ENCODE measurements at places on chromosomes 6 and 20. TPM values are rescaled to one million over a fixed set of nuclear protein-coding genes. Genes with fewer than 3 reads are reported as not detected.

Gene UST
- 5.0 TPM for total RNA-seq

Gene ABCC10
- 10.7 TPM for total RNA-seq

Gene C6orf52
- total RNA-seq: 2.6 TPM

Gene SLC4A11
- 5.9 TPM for total RNA-seq

Gene MUC21
- not detected for total RNA-seq

Gene THBD
- 71.5 TPM for total RNA-seq

Gene ZNF165
- total RNA-seq: 1.4 TPM

Gene MLIP
- total RNA-seq: not detected

Gene FRK
- total RNA-seq: 1.3 TPM

Gene CLPSL1
- total RNA-seq: not detected

Gene C6orf118
- total RNA-seq: 0.34 TPM

Gene C20orf141
- not detected for total RNA-seq

Gene B4GALT5
- 63.1 TPM for total RNA-seq

Gene KHDC1L
- total RNA-seq: 0.32 TPM

Gene HCRTR2
- not detected for total RNA-seq

Gene UBD
- total RNA-seq: 0.53 TPM

Gene AVP
- not detected for total RNA-seq

Gene RBM24
- 10.3 TPM for total RNA-seq

Gene RIPOR3
- 0.08 TPM for total RNA-seq

Gene TTK
- total RNA-seq: 18.9 TPM

Gene LSM2
- 58.9 TPM for total RNA-seq

Gene SEL1L2
- not detected for total RNA-seq

Gene PLCB4
- 20.7 TPM for total RNA-seq

Gene CTCFL
- total RNA-seq: not detected

Gene UNC5CL
- 0.38 TPM for total RNA-seq

Gene INSM1
- total RNA-seq: not detected

Gene EEF1A2
- 154 TPM for total RNA-seq

Gene CDH4
- 6.2 TPM for total RNA-seq

Gene KCNG1
- total RNA-seq: 26.2 TPM

Gene PHACTR3
- not detected for total RNA-seq

Gene CLIC5
- total RNA-seq: not detected

Gene MMS22L
- 13.1 TPM for total RNA-seq

Gene RIPPLY2
- total RNA-seq: not detected

Gene SAMD5
- total RNA-seq: 0.58 TPM

Gene COL20A1
- total RNA-seq: 0.77 TPM

Gene LPA
- total RNA-seq: 0.05 TPM

Gene PTCRA
- total RNA-seq: not detected

Gene EYA2
- total RNA-seq: 2.6 TPM

Gene CFB
- 2.0 TPM for total RNA-seq

Gene BIRC7
- 0.99 TPM for total RNA-seq

Gene DEFB119
- not detected for total RNA-seq

Gene MCM8
- total RNA-seq: 21.8 TPM

Gene TRIM31
- total RNA-seq: 1.1 TPM

Gene GPSM3
- 0.40 TPM for total RNA-seq

Gene TEAD3
- total RNA-seq: 4.6 TPM

Gene BCAS1
- total RNA-seq: 0.42 TPM

Gene SPTLC3
- not detected for total RNA-seq

Gene FAM209A
- 0.55 TPM for total RNA-seq

Measured in A549 treated with ZK216348 at 1 μM for 4 hours (cell line).